GM12892 (cell line): ENCODE measurements at places on chromosomes 5 and 9.

GRCh38 chr9:33153001-33153400, 14.1 kb downstream of the B4GALT1 start:
- DNase-seq: no peak

GRCh38 chr5:36836831-36837230, 39.7 kb upstream of the NIPBL start:
- DNase-seq: no peak

GRCh38 chr5:180553530-180553929, 37.8 kb downstream of the SCGB3A1 start:
- DNase-seq: no peak

DNA sequence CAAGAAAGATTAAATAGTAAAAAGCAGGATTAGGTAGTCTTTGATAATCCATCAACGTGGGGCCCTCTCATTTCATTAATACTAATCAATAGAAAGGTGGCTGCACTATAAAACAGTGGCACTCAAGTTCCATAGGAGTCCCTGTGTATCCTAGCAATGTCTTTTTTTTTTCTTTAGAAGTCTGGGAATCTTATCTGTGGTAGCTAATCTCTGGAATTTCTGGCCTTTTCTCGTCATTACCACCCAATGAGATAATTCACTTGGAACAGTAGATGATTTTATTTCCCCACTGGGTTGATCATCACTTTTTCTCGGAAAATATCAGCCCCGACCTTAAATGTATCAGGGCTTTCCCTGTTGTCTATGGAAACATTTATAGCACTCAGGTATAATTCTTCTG, 86.8 kb upstream of the CDH6 start:
- DNase-seq: no peak

GRCh38 chr5:74641735-74642542, 1.4 kb upstream of the ENC1 start:
- DNase-seq: no peak

DNA sequence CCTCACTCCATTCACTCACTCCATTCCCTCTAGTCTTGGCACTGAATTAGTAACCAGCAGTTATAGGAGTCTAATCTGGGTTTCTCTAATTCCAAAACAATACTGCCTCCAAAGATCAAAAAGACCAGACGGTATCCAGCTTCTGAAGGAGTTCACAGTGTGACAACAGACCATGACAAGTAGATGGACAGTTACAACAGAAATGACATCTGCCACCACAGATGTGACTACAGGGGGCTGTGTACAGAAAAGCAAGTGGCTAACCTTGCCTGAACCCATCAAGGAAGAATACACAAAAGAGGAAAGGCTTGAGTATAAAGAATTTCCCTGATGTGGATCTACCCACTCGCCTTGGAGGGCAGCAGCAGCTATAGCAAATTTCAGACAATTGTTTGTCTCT, 112.4 kb downstream of the ACTL7B start:
- DNase-seq: no peak

GRCh38 chr5:90547072-90547536, 11.5 kb upstream of the ADGRV1 start:
- no peak for DNase-seq

DNA sequence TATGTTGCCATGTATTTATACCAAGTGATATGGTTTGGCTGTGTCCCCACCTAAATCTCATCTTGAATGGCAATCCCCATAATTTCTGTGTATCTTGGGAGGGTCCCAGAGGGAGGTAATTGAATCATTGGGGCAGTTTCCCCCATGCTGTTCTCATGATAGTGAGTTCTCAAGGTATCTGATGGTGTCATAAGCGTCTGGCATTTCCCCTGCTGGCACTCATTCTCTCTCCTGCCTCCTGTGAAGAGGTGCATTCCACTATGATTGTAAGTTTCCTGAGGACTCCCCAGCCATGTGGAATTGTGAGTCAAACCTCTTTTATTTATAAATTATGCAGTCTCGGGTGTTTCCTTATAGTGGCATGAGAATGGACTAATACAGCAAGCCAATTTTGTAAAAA, 140.8 kb upstream of the ADAMTSL1 start:
- DNase-seq: no peak

GRCh38 chr5:143924311-143924978, 112.5 kb downstream of the HMHB1 start:
- DNase-seq: no peak

- no peak for DNase-seq
These were observed 130.1 kb downstream of the RPS23 start for GRCh38 chr5:82147860-82148573.

DNA sequence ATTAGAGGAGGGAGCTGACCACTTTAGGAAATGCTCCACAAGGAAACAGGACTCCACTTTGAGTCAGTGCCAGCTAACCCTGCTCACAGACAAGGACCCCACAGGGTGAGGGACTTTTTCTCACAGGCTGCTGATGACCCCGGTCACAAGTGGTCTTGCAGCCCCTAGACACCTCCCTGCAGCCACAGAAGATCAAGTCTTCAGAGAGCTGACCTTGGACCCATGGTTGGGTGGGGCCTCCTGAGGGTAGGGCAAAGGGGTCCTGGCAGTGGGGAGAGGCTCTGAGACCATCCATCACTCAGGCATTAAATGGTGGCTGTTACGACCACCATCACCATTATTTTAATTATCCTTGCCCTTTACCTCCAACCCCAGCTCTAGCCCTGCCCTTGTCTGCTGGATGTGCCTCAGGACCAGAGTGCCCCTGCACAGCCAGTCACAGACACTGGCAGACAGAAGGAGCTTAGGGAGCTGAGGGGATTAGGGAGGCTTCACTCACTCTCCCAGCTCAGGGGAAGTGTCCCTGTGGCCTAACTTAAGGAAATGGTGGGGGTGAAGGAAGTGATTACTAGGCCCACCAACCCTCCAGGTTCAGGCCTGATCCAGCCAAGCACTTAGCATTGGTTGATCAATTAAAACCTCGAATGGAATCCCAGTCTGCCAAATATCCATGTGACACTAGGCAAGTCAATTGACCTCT, 1.6 kb downstream of the ACSL6 start:
- no peak for DNase-seq

GRCh38 chr5:61281686-61282085, 50.4 kb upstream of the ZSWIM6 start:
- DNase-seq: no peak

DNA sequence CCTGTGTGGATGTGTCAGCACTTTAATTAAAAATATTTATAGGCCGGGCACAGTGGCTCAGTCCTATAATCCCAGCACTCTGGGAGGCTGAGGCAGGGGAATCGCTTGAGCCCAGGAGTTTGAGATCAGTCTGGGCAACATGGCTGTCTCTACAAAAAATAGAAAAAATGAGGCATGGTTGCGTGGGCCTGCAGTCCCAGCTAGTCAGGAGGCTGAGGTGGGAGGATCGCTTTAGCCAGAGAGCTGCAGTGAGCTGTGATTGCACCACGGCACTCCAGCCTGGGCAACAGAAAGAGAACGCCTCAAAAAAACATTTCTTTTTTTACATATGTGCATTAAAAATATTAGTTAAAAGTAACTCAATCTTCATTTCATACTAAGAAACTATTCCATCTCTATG, 6.2 kb downstream of the TBC1D9B start:
- DNase-seq: no peak

DNA sequence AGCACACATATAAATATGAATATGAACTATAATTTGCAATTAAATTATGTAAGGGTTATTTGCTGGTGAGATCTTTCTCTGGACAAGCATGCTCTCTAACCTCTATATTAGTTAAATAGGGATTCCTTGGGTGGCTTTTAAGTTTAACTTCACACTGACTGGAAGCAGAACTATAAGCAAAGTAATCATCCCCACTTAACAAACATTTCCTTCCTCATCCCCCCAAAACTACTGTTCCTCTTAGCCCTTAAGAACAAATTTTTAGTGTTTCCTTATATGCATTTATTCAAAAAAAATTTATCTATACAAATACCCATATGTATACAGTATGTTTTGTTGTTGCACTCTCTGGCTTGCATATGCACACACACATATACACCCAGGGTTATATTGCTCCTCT, 512.1 kb upstream of the MEF2C start:
- DNase-seq: no peak

DNA sequence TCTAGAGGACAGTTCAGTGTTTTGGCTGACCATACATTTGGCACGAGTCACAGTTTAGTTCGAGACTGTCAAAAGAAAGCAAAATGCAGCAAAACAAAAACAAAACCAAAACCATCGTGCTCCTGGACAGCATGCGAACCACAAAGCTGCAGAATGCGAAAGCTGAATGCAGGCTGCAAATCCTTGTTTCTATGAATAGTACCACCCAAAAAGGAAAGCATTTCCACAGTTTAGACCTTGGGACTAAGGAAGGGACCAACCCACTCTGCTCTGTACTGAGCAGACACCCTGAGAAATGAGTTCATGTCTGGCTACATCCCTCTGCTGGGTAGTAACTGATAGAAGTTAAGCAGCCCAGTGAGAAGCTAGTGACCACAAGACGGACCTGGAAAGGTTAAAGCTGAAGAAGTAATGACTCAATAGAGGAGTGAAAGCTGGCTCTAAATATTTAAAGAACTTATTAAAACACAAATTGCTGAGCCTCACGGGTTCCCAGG, 3.9 kb downstream of the GCNT4 start:
- DNase-seq: no peak

GRCh38 chr5:59157068-59157467, 574.2 kb downstream of the RAB3C start:
- no peak for DNase-seq

GRCh38 chr5:92969781-92970237, 611.2 kb downstream of the NR2F1-AS1 start:
- no peak for DNase-seq

DNA sequence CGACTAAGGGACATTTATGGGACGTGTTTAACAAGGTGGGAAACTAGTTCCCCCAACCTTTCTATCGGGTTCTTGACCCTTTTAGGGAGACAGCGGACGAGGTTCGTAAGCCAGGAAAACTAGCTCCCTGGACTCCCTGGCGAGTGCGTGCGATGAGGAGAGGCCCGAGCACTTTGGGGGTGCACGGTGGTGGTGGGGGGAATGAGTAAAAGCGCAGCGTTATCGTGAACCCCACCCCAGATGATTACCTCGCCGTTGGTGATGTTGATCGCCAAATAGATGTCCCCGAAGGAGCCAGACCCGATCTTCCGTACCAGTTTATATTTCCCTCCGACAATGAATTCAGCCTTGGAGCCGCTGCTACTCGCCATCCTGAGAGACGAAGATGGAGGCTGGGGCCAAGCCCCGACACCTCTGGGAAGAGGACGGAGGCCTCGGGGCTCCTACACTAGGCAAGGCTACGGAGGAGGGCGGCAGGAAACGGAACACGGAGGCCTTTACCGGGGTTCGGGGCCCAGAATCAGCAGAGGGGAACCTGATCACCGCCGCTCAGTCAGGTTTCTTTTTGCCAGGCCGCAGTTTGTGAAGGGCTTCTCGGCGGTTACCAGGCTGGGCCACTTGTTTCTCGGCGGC, 529 bp downstream of the CSNK1A1 start:
- peak; percentile 15 for DNase-seq

- DNase-seq: no peak
These were observed 461.5 kb downstream of the ANXA1 start for GRCh38 chr9:73613092-73613701.

GRCh38 chr5:124030043-124030491, 518.1 kb downstream of the CSNK1G3 start:
- DNase-seq: no peak

DNA sequence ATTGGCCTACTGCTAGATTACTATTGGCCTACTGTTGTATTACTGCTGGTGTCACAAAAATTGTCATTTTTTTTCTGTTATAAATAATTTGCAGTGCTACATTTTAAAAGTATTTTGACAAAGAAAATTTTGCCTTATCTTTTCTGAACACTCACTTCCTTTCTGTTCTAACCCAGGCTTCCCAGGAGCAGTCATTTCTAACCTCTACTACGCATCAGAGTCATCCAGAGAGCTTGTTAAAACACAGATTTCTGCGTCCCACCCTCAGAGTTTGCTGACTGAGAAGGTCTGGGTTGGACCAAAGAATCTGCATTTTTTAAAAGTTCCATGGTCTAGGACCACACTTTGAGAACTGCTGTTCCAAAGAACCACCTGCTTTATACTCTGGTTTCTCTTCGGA, 306.1 kb downstream of the GLIS3 start:
- no peak for DNase-seq

GRCh38 chr5:133371371-133372155, 240.8 kb downstream of the FSTL4 start:
- DNase-seq: no peak

DNA sequence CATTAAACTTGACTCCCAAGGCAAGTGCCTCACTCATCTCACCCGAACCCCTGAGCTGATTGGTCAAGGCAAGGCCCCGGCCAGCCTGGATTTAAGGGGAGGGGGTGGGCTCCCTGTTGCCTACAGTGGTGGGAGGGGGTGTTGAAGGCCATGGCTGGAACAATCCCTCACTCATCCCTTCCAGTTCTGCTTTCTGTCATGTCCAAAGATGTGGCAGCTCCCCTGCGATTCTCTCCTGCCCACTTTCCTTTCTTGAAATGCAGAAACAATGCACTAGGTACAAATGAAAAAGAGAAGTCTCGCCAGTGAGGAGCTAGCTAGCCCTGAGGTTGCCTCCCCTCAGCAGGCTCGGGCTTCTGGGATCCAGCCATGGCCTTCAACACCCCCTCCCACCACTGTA, 240.9 kb downstream of the SYK start:
- DNase-seq: no peak

DNA sequence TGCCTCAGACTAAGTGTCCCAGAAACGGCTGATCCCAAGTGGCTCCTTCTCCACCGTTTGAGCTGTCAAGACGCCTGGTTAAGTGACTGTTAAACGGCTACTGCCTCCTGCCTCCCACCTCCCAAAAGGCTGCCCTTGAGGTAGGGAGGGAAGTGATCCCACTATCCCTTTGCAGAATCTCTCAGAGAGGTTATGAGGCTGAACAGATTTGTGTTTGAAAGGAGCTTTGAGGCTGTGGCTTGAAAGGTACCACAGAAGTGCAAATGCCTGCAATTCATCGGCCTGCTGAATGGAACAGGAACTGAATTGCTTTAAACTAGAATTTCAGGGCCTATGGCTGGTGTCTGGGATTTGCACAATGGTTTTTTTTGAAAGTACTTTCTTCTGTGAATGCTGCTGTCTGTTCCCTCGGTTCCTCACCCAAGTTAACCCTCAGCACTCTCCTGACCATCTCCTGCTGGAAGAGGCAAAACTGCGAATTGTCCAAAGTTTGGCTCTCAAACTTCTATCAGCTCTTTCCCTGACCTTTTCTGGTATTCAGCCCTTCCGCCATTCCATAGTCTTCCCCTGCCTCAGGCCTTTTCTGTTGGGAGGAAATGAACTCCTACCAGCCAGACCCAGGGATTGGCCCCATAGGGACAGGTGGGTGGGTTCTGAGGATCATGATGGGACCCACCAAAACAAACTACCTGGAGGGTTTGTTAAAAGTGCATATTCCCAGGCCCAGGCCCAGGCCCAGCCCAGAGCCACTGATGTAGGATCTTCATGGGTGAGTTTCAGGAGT, 453.3 kb downstream of the KDM4C start:
- no peak for DNase-seq

DNA sequence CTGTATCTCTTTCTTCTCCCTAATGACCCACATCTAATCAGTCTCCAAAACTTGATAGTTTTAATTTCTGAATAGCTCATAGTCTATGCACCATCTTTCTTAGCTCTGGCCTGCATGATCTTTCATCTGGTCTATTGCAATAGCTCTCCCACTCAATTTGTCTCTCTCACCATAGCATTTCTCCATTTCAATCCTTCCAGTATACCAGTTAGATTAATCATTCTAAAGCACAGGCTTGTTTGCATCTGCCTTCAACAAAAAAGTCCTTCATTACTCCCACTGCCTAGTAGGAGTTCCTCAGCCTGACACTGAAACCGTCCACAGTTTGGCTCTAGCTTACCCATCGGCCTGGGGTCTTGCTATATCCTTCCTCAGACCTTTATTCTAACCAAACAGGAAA, 344.9 kb downstream of the ENC1 start:
- DNase-seq: no peak
